Mononuclear cell (primary cell): ENCODE measurements at places on chromosomes 7 and 10. TPM values are rescaled to one million over a fixed set of nuclear protein-coding genes. Genes with fewer than 3 reads are reported as not detected.

Gene CTTNBP2
- 0.10 TPM for total RNA-seq

Gene ELN
- not detected for total RNA-seq

Gene OR2A12
- total RNA-seq, result not detected

Gene CD36
- total RNA-seq, result 364 TPM

Gene EPHB6
- 8.3 TPM for total RNA-seq

Gene RBP4
- not detected for total RNA-seq

Gene GALNT17
- not detected for total RNA-seq

Gene SYT15
- 0.10 TPM for total RNA-seq

Gene ZSWIM8
- total RNA-seq, result 30.7 TPM

Gene PSMC2
- 128 TPM for total RNA-seq

Gene CALHM3
- total RNA-seq, result not detected

Gene HYAL4
- total RNA-seq, result not detected

Gene VAX1
- total RNA-seq, result not detected

Gene ZNF467
- 6.8 TPM for total RNA-seq

Gene CHN2
- 9.9 TPM for total RNA-seq

Gene CTAGE6
- total RNA-seq, result 0.42 TPM

Gene CRPPA
- total RNA-seq, result 0.63 TPM

Gene KLF14
- under 0.01 TPM for total RNA-seq

Gene CYP26C1
- total RNA-seq, result not detected
